ENCODE measurements at places on chromosomes 2 and 18.

- no peak for DNase-seq
Observed at GRCh38 chr2:3762771-3763447, 59.5 kb downstream of the DCDC2C start.

DNA sequence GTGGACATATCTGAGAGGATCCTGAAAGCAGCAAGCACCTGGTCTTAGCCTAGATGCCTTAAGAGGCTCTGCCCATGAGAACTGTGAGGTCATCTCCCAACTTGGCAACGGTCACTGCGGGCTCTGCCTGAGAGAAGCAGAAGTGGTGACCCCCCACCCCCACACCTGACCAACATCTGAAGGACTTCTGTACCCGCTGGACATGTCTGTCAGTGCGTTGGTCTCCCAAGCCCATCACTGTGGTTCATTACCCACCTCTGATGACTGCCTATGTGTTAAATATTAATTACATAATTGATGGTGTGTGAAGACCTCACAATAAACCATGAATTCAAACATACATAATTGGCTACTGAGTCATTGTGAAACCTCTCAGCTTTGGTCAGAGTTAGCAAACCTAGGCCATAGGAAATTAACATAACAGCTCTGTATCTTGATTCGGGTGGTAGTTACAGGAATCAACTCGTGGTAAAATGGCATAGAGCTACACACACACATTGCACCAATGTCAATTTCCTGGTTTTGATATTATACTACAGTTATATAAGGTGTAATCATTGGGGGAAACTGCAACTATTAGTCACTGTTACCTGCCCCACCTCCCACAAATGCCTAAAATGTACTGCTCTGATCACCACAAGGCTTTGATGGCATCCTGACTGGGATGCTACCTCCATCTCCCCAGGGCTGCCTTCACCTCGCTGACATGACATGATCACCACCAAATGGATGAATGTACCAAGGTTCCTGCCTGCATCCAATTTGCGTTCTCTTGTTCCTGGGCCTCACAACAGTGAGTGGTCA, 4.3 kb upstream of the GALNT1 start:
- DNase-seq = no peak

DNA sequence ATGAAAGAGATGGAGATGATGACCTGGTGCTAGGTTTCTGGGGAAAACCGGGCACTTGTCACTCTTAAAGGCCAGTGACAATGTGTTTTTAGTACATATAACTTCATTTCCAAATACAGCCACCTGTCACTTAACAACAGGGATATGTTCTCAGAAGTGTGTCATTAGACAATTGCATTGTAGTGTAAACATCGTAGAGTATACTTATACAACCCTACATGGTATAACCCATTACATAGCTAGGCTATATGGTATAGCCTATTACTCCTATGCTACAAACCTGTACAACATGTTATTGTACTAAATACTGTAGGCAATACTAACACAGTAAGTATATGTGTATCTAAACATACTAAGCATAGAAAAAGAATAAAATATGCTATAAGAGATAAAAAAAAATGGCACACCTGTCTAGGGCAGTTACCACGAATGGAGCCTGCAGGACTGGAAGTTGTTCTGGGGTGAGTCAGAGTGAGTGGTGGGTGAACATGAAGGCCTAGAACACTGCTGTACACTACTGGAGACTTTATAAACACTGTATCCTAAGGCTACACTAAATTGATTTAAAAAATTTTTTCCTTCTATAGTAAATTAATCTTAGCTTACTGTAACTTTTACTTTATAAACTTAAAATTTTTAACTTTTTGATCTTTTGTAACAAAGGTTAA, 123.2 kb downstream of the THADA start:
- no peak for DNase-seq

DNA sequence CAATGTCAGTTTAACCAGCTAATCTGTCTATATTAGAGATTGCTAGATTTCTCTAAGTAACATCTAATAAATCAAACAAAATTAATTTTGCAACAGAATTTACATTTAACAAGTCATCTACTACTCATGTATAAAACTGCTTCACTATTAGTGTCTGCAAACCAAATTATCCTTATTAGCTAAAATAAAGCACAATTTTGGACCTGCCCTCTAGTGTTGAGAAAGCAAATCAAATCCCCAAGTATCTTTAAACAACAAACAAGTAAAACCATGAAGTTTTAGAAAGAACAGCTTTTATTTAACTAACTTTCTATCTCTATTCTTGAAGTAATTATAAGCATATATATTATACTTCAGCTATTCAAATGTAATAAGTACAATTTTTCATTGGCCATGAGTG, 113.1 kb upstream of the SP3 start:
- no peak for DNase-seq

GRCh38 chr2:150212722-150213171, 274.7 kb downstream of the RND3 start:
- no peak for DNase-seq

All from NCI-H1092 treated with DMSO at 0.1 percent for 48 hours (cell line).